ENCODE measurements at places on chromosomes 1 and 21.

- no peak for DNase-seq
Measured at GRCh38 chr1:113223040-113223439, 150.0 kb downstream of the LRIG2 start.

DNA sequence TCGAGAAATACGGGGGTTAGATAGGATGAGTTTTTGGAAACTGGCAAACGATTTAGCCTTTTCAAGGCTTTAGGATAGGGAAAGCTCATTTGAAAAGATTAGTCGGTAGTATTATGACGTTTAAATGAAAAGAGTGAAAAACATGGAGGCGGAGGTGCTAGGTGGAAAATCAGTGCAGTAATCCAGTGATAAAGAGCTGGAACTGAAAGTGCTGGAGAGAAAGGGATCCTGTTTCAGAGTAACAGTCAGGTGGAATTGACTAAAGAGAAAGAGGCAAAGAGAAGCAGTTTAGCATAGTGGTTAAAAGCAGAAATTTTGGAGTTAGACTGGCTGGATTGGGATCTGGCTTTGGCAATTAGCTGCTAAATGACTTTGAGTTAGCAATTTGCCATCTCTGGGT, 945 bp downstream of the WDR3 start:
- no peak for DNase-seq

DNA sequence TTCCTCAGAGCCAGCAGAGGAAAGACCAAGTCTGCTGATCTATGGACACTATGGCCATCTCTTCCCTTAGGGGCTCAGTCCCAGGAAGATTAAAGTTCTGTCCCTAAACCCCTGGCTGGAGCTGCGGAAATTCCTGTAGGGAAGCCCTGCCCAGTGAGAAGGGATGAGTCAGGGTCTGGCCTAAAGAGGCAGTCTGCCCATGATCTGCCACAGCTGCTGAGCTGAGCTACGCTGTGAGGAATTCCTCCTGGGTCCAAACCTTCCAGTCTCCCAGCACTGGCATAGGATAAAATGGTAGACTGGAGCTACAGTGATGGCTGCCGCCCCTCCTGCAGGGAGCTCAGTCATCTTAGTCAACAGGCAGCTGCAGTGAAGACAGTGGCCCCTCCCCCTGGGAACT, 213.7 kb downstream of the BRINP2 start:
- DNase-seq = peak; percentile 76

DNA sequence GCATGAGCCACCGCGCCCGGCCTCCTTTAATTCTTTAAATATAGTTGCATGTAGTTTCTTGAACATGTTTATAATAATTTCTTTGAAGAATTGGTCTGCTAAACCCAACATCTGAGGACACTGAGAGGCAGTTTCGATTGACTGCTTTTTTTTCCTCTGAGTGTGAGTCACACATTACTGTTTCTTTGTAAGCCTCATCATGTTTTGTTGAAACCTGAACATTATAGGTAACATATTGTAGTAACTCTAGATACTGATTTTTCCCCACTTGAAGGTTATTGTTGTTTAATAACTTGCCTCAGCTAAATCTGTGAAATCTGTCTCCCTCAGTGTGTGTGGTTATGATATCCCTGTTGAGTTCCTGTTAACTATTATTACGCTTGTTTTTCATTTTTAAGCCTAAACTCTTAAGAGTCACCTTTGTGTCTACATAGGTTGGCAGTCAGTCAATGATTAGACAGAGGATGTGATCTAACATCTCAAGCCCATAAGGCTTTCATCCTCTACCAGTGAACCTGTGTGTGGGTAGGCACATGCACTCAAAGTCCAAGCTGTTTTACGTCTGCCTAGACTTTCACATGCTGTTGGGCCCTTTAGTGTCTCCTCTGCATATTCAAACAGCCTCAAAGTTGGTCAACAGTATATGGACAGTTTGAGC, 155.5 kb downstream of the KCNH1 start:
- no peak for DNase-seq

- no peak for DNase-seq
Measured at GRCh38 chr1:234368320-234369032, 4.8 kb upstream of the COA6 start.

GRCh38 chr1:182811975-182812722, 22.6 kb downstream of the NPL start:
- no peak for DNase-seq
